HS-27A (cell line): ENCODE measurements at places on chromosomes 16 and 17.
A peak's percentile ranks its signal among the peaks of the same experiment; 100 is the strongest.

- DNase-seq: no peak
These were observed 8.2 kb downstream of the CRAMP1 start for GRCh38 chr16:1620391-1620790.

DNA sequence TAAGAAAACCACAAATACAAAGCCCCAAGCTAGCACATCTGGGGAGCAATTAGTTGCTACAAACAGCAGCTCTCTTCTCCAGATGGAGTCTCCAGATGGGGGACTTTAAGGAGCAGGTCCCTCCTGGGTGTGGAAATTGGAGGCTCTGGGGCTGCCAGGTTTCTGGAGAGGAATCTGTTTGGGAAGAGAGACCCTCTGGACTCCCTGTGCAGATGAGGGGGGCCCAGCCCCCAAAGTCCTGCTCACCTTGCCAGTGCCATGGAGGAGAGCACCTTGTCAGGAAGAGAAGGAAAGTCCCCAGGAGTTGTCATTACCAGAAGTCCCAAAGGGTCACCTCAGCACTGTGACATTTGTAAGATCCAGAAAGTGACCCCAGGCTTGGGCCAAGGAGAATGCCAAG, 14.8 kb downstream of the TEKT5 start:
- no peak for DNase-seq

GRCh38 chr16:71954699-71955195, 45.5 kb downstream of the PKD1L3 start:
- no peak for DNase-seq

- DNase-seq: peak; percentile 94
These were observed 105.8 kb downstream of the NOG start for GRCh38 chr17:56699186-56699894.

- DNase-seq: no peak
These were observed 180.8 kb downstream of the ENGASE start for GRCh38 chr17:79255456-79255855.

GRCh38 chr17:73513426-73513825, 130.8 kb downstream of the SDK2 start:
- DNase-seq: no peak

- no peak for DNase-seq
These were observed 132.4 kb upstream of the GSE1 start for GRCh38 chr16:85480727-85481101.

GRCh38 chr17:73738751-73739575, 94.7 kb upstream of the SDK2 start:
- no peak for DNase-seq

GRCh38 chr17:77320044-77320440, 179.3 kb downstream of the SEC14L1 start:
- no peak for DNase-seq

DNA sequence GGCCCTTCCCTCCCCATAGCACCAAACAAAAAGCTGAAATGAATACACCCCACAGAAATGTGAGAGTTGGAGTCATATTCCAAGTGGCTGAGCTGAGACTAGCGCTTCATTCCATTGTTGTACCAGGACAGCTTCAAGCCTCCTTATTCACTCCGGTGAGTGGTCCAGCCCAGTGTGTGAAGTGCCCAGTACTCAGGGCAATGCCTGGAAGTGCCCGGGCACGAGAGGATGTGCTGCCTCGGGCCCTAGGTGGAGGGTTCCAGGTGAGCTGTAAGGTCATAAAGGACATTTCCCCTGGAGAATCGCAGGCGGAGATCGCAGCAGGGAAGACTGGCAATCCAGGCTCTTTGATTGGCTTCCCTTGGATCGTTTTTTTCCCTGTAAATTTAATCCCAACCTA, 5.4 kb upstream of the CYLD start:
- DNase-seq: no peak

- no peak for DNase-seq
These were observed 58.3 kb downstream of the WIPI1 start for GRCh38 chr17:68398691-68399637.
